ENCODE measurements at places on chromosomes 2 and 18. TPM values are rescaled to one million over a fixed set of nuclear protein-coding genes. Genes with fewer than 3 reads are reported as not detected.

AGFG1 gene
- total RNA-seq: 59.3 TPM

THOC1 gene
- 68.7 TPM for total RNA-seq

NBEAL1 gene
- total RNA-seq: 33.0 TPM

TCF7L1 gene
- total RNA-seq: 48.3 TPM

KIAA2012 gene
- 0.24 TPM for total RNA-seq

POTEC gene
- not detected for total RNA-seq

SLC16A14 gene
- total RNA-seq: 10.1 TPM

INHA gene
- total RNA-seq: 3.6 TPM

DNAH6 gene
- total RNA-seq: 1.3 TPM

NOSTRIN gene
- total RNA-seq: 0.90 TPM

NAB1 gene
- 66.8 TPM for total RNA-seq

DNA sequence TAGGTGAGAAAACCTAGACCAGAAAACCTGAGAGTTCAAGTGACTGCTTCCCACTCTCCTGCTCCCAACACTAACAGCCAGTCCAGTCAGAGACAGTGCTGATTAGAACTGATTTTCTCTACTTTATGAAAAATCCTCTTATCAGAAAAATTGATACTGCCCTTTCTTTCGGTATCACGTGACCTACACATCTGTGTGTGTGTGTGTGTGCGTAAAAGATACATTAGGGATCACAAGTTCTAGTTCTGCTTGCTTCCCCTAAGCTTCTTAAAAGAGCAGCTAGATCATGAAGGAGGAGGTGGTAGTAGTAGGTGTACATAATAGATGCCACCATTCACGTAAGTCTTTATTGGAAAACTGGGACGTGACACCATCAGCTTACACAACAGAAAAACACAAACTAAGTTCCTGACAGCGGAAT lies 1.5 kb downstream of the ARL5A start:
- no peak for DNase-seq

DNA sequence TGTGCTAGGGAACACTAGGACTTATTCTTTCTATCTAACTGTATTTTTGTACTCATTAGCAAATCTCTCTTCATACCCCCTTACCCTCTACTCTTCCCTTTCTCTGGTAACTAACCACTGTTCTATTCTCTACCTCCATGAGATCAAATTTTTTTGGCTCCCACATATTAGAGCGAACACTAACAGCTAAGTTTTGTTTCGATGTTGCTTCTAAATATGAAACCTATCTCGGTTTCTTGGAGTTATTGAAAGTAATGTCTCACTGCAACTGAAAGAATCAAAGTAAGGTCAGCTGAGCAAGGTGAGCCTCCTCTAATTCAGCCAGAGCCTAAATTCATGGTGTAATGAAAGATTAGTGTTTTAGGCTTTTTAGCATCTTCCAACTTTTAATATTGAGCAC lies 957.6 kb downstream of the CPS1 start:
- DNase-seq: no peak

DNA sequence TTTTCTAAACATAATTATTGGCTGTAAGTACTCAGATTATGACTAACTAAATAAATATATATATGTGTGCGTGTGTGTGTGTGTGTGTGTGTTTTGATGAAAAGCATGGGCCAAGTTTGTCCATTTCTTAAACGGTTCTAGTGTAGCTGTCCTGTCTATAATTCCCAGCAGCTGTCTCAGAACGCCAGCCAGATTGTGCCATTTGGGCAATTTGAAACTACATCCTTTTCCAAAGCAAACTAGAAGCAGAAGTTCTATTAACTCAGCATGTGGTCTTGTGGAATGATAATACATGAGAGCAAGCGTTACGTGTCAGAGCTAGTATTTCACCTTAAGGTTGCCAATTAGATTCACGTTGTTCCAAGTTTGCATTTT lies 1.7 kb downstream of the ARHGAP28 start:
- DNase-seq: no peak

- no peak for DNase-seq
Measured at GRCh38 chr2:86636842-86637241, 13.2 kb upstream of the RNF103 start.

GRCh38 chr2:234603619-234604018 lies 106.7 kb upstream of the ARL4C start:
- no peak for DNase-seq

DNA sequence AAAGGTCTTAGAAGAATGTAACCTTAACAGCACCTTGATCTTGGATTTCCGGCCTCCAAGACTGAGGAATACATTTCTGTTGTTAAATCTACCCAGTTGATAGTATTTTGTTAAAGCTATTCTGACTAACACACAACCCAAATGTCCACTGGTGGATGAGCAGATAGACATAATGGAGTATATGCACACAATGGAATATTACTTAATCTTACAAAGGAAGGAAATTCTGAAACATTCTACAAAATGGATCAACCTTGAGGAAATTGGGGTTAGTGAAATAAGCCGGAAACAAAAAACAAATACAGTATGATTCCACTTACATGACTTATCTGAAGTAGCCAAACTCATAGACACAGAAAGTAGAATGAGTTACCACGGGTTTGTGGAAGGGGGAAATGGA lies 168.7 kb downstream of the ZNF804A start:
- DNase-seq: no peak

DNA sequence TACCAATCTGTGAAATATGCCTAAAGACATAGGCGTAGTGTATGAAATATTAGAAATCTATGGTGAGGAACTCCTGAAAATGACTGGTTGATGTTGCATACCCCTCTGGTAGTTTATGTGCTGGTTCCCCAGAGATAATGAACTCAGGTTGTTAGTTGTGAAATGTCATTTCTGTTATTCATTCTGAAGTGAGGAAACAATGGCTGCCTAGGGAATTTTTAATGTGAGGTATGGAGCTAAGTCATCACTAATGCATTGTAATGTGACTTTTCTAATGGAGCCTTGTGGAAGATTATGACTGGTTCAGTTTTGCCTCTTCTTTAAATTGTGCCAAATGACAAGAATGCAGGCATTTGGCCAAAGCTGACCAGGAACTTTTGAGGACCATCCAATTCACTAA lies 61.6 kb upstream of the RAB27B start:
- DNase-seq: no peak

GRCh38 chr18:23809415-23809814 lies 120.2 kb downstream of the LAMA3 start:
- DNase-seq: no peak

GRCh38 chr2:236376566-236377244 lies 112.5 kb upstream of the ASB18 start:
- no peak for DNase-seq

DNA sequence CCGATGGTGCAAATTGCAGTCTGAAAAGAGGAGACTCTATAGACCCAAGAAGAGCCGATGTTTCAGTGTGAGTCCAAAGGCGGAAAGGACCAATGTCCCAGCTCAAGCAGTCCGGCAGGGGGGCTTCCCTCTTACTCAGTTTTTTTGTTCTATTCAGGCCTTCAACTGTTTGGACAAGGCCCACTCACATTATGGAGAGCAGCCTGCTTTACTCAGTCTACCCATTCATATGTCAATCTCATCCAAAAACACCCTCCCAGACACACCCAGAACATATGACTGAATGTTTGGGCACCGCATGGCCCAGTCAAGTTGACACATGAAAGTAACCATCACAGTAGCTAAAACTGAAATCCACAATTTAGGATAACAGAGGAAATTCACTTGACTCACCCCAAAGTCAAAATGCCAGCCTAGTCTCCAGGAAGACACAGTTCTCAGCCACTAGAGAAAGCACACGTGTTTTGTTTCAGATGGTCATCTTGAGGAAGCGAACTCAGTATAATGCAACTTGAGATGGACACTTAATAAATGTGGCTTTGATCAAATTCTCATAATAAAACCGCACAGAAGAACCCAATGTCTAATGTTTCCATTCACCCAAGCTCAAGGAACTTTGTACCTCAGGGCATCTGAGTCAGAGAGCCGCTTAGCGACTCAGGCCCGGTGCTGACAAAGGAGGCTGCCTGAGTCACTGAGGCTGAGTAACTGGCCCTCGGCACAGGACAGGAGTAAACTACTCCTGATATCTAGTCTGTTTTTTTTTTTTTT lies 2.4 kb downstream of the FHL2 start:
- DNase-seq: no peak

DNA sequence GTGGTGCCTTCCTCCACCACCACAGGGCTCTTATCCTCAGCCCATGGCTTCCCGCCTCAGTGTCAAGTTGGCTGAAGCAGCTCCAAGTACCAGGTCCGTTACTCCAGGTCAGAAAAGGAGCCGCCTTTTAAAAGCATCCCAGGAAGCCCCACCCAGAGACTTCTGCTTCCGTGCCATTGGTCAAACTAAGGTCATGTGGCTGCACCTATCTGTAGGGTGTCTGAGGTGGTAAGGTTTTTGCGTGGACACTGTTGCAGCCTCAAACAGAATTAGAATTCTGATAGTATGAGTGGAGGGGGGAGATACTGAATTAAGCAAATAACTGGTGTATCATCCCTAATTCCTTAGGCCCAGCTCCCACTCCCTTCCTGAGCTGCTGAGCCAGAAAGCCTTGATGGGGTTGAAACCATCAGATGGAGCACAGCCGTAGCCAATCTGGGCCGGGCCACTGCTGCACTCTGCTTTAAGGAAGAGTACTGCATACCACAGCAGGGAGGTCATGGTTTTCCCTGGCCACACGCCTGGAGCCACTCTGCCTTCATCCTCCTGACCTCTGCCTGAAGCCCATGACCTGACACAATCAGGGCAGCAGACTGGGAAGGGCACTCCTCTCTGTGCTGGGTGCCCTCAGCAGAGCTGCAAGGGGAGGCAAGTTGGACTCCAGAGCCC lies 8.4 kb downstream of the TMEM247 start:
- no peak for DNase-seq

- DNase-seq: peak; percentile 69
Measured at GRCh38 chr18:2570772-2571199, 519 bp downstream of the METTL4 start.

- DNase-seq: no peak
Measured at GRCh38 chr18:46156843-46157242, 52.7 kb downstream of the HAUS1 start.

- no peak for DNase-seq
Measured at GRCh38 chr18:78271790-78272189, 707.8 kb upstream of the SALL3 start.

GRCh38 chr2:199603721-199604291 lies 146.1 kb upstream of the SATB2 start:
- DNase-seq: no peak

- no peak for DNase-seq
Measured at GRCh38 chr2:150119819-150120218, 367.6 kb downstream of the RND3 start.

- no peak for DNase-seq
Measured at GRCh38 chr2:176380341-176380740, 111.1 kb downstream of the MTX2 start.

DNA sequence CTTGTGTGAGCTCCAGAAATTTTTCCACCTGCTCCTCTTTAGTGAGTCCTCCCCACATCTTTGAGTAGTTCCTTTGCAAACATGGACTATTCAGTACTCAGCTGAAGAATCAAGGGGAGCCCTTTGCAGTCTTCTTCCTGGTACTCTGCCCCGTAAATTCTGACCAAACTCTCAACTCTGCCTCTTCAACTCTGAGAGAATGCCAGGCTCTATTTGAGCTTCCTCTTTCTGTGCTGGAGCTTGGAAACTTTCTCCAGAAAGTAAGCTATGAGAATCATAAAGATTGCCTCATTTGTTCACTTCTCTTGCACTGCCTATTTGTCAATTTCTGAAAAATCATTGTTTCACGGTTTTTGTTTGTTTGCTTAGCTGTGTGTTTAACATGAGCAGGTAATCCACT lies 7.4 kb upstream of the STAT4 start:
- no peak for DNase-seq

DNA sequence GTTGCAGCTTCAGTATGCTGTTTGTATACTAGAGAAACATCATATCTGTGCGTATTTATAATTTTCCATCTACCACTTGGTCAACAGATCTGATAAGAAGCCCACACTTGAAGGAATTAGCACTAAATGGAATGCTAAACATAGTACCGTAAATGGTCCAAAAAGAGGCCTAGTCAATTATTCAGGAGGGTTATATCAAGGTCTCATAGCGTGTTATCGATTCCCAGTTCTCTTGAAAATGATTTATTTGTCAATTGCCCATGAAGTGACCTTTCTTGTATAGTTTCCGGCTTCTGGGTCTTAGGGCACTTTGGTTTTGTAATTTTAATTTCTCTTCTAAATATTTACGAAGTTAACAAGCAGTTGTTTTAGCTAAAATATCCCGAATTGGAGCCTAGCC lies 18.4 kb downstream of the SH3RF3 start:
- DNase-seq: no peak

Measured in mesothelial cell of epicardium (in vitro differentiated cells).